ENCODE measurements at places on chromosomes 1 and 21.

GRCh38 chr21:45536301-45537081 is 5.7 kb downstream of the SLC19A1 start:
- no peak for DNase-seq

- no peak for DNase-seq
Observed at GRCh38 chr1:4755301-4755845, 101.0 kb downstream of the AJAP1 start.

DNA sequence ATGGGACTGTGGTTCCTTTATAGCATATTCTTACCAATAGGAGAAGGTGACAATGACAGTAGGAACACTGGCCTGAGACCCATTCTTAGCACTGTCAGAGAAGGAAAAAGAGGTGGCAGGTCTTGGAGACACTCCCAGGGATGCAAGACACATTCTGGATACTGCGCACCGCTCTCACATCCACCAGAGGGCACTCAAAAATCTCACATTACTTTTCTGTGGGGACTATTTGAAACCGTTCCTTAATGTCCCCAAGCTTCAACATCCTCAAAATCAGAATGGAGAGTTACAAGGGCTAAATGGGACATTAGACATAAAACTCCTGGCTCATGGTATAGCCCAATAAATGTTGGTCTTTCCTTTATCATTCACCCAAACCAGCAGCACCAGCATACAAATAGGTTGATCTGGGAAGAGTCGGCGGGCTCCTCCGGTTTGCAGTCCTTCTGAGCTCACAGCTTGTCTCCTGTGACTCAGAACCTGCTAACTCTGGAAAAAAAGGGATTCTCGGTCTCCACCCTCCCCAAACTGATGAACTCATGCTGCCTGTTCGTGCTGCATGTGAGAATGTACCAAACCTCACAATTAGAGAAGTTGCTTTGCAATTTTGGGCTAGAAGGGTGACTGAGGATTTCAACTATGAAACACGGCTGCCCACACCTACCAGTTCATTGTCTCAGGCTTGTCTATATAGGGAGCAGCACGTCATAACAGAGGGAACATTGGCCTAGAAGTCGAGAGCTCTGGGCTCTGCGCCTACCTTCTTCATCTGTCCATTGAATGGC is 40.2 kb downstream of the IL12RB2 start:
- DNase-seq = no peak

- no peak for DNase-seq
Observed at GRCh38 chr1:35014486-35014885, 17.3 kb downstream of the ZMYM6 start.

GRCh38 chr1:228794173-228794572 is 58.9 kb downstream of the RHOU start:
- no peak for DNase-seq

DNA sequence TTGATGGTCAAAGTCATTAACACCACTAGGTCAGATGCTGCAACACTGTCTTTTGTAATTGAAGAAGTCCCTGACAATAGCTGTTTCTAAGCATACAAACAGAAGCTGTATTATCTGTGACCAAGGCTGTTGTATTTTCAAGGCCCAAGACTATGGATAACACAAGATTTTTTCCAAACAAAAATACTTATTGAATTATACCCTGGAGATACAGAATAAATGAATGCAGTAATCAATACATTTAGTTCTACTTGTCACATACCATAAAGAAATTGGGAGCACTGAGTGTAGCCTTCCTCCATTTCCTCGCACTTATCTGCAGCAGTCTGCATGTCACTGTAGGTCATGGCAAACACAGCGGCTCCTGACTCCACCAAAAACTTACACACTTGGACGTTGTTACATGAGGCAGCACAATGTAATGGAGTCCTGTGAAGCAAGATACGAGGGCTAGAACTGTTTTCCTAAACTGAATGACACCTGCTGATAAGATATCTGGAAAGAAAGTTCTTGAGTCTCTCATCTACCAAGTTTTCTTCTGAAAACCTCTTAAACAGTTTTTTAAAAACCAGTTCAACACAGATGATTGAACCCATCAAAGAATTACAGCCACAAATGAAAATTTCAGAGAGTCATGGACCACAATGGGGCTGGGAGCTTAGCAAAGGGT is 56.9 kb downstream of the TP53BP2 start:
- no peak for DNase-seq

- DNase-seq = no peak
Observed at GRCh38 chr1:239418681-239419080, 32.3 kb downstream of the CHRM3 start.

- no peak for DNase-seq
Observed at GRCh38 chr1:50346621-50347020, 76.6 kb downstream of the DMRTA2 start.

- no peak for DNase-seq
Observed at GRCh38 chr1:89457046-89457445, 67.6 kb upstream of the LRRC8B start.

Data from stimulated activated CD8-positive, alpha-beta memory T cell treated with anti-CD3 and anti-CD28 coated beads, Interleukin-7, amount 100 ng/mL, for 1 hour (primary cell).